ENCODE measurements at places on chromosomes 5 and 9.

- DNase-seq = no peak
Observed at GRCh38 chr5:132301344-132302271, 7.4 kb downstream of the SLC22A4 start.

GRCh38 chr5:43432486-43433375, 20.5 kb upstream of the CCL28 start:
- peak; percentile 84 for DNase-seq

DNA sequence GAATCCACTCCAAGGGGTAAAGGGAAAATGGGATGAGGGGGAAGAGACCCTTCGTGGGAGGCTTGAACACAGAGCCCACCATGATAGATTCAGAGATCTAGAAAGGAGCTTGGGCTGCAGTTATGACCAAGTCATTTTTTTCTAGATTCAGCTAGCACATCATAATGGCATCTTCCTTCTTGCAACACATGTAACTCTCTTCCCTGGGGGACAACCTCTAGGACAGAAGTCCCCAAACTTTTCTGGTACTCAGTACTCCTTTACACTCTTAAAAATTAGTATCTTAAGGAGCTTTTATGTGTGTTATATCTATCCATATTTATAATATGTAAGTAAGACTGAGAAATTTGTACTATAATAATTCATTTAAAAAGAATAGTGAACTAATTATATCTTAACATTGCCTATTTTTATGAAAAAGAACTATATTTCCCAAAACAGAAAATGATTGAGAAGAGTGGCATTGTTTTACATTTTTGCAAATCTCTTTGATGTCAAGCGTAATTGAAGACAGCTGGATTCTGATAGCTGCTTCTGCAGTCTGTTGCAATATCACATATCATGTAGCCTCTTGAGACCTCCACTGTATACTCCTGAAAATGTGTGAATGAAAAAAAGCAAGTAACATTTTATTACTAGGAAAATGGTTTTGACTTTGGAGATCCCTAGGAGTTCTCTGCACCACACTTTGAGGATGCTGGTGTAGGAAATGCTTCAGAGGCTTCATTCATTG, 875 bp downstream of the ACO1 start:
- peak; percentile 30 for DNase-seq

DNA sequence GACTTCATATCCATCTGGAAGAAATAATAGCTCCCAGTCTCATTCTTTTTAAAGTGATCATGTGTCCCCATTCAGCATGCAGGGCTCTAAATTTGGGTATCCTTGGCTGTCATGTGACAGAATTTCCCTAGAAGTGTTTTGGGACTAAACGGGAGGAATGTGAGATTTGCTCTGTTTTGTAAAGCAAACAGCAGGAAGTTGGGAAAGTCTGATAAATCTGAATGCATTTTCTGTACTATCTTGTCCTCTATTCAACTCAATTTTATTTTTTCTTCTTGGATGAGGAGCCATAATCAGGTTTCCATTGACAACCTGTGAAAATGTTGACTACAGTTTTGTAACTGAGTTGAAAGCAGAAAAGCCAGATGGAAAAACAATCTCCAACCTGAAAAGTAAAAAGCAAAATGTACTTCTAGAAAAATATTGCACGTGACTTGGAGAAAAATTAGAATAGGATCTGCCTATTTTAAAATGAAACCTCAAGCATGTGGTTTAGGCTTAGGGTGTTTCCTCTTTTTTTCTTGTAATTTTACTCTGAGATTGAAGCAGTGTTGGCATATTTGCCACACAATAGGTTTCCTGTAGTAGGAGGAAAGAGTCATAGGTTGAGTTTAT, 76.2 kb upstream of the IL6ST start:
- DNase-seq = no peak

- DNase-seq = no peak
Observed at GRCh38 chr5:133715616-133716015, 103.3 kb upstream of the FSTL4 start.

Data from fibroblast of upper back skin (primary cell).